NCI-H524 treated with DMSO at 0.1 percent for 48 hours (cell line): ENCODE measurements at places on chromosomes 7 and 10.

DNA sequence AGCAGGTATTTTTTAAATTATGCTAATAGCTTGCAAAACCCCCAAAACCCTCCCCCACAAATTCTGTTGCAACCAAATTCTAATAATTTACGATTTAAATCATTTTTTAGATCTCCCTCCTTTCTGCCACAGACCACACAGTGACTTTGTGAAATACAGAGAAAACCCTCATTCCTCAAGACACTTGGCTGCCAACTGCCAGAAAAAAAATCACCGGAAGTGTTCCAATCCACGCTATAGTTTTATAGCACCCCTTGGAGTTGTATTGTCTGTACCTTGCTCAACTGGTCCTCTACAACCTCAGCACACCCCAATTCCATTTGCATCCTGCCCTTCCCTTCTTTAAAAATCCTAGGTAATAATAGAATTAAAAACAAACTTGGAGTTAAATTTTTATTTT lies 560.1 kb downstream of the PARD3 start:
- DNase-seq, result no peak

DNA sequence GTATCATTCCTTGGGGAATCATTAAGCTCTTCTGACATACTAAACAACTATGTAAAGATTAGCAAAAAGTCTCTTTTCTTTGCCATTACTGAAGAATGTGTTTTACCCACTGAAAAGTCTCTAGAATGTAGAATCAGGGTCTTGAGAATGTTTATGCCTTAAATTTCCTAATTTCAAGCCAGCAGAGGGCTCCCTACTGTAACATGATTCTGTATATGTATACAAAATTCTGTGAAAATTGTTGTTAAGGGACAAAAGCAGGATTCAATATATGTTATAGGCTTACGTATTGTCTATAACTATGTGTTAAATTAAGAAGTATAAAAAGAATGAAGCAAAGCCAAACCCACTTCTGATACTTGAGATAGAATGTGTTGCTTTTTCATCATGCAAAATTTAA lies 296.9 kb upstream of the DGKB start:
- DNase-seq, result no peak

DNA sequence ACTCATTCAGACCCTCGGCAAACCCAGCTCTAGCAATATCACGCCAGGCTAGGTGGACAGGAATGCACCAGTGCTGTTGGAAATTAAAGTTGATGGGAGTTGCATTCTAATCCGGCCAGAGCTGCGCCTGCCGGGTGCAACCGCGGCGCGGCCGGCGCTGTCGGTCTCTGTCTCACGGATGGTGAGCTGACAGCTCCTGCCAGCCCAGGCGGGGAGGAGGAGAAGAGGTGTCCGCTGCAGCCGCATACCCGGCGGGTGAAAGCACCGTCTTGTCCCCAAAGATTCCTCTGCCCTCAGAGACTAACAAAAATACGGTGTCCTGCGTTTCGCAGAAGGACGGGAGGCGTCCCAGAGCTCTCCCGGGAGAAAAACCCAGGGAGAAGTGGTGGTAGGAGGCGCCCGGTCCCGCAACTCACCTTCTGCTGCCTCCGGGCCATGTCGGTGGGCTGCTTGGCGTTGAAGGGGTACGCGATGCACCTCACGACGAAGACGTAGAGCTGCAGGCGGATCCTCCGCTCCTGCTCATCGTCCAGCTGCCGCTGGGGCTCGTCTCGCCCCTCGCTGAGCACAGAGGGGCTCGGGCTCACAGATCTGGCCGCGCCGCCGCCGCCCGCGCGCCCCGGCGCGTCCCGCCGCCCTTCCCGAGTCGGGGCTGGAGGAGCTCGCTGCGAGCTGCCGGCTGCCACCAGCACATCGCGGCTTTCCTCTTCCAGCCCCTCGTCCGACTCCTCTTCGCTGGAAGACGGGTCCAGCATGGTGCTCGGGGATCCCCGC lies 490 bp downstream of the CADPS2 start:
- DNase-seq, result no peak

GRCh38 chr7:111711426-111712065 lies 149.3 kb upstream of the IMMP2L start:
- DNase-seq, result peak; percentile 76

DNA sequence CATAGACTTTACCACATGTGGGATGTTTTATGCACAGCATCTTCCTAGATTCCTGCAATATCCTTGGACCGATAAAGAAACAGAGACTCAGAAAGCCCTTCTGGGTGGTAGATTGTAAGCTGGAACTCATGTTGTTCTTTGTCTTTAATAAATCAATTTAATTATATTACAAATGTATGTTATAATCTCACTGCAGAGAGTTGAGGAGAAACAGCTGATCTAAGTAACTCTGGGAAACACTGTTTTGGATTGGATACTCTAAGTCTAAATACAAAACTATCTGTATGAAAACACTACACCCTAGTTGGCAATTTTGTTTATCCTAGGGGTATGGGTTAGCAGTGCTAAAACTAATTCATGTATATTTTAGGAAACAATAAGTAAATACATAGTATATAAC lies 1015.2 kb downstream of the XPNPEP1 start:
- no peak for DNase-seq

GRCh38 chr7:155187061-155187785 lies 110.5 kb upstream of the INSIG1 start:
- DNase-seq, result no peak

DNA sequence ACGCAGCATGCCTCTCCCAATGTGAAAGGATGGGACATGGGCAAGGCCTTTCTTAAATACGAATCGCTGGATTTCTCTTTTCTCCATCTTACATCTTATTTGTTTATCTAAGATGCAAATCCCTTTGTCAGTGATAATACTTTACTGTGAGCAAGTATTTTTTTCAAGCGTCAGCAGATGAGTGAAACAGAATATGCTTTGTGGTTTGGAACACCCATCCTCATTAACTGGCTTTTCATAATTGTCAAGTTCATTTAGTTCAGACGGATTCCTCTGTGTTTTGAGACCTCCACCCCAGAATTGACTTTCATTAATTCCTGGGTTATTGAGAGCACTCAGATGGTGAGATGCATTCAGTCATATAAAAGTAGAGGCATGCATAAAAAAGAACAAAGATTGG lies 149.8 kb downstream of the NSUN6 start:
- no peak for DNase-seq

DNA sequence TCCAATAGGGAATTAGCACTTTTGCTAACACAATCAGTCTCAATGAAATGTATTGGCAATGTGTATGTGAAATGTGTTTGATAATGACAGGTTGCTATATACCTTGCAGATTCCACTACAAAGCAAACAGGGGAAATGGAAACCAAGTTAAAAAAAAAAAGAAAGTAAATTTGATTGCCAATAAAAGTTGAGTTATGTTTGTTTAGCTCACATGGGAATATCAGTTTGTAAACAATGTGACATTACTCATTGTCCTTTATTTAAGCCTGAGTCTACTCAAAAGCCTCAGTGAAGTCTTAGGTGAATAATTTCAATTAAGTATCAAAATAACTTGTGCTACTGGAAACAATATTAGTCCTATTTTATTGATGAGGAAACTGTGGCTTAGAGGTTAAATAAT lies 285.2 kb downstream of the CACNA2D1 start:
- DNase-seq, result no peak

GRCh38 chr10:96673318-96674099 lies 46.8 kb downstream of the PIK3AP1 start:
- no peak for DNase-seq

- DNase-seq, result peak; percentile 35
Observed at GRCh38 chr7:7681191-7681935, 37.0 kb downstream of the RPA3 start.

GRCh38 chr10:108204528-108205305 lies 1040.2 kb upstream of the SORCS1 start:
- no peak for DNase-seq

GRCh38 chr7:4613846-4614548 lies 68.1 kb upstream of the FOXK1 start:
- DNase-seq, result no peak

DNA sequence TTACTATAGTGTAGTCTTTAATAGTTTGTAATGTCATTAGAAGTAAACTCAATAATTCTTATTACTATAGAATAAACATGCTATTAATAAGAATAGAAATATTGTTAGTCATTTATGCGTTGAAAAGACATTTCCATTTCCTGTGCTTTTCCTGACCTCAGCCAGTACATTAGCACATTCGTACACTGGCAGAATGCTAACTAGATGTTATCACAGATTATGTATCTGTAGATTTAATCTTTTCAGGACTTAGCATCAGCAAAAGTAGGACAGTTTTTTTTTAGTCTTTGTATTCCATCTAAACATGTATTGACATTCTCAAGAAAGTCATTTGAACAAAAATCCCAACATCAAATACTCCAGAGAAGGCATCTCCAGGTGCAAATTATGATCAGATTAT lies 158.5 kb downstream of the EXOC4 start:
- no peak for DNase-seq

DNA sequence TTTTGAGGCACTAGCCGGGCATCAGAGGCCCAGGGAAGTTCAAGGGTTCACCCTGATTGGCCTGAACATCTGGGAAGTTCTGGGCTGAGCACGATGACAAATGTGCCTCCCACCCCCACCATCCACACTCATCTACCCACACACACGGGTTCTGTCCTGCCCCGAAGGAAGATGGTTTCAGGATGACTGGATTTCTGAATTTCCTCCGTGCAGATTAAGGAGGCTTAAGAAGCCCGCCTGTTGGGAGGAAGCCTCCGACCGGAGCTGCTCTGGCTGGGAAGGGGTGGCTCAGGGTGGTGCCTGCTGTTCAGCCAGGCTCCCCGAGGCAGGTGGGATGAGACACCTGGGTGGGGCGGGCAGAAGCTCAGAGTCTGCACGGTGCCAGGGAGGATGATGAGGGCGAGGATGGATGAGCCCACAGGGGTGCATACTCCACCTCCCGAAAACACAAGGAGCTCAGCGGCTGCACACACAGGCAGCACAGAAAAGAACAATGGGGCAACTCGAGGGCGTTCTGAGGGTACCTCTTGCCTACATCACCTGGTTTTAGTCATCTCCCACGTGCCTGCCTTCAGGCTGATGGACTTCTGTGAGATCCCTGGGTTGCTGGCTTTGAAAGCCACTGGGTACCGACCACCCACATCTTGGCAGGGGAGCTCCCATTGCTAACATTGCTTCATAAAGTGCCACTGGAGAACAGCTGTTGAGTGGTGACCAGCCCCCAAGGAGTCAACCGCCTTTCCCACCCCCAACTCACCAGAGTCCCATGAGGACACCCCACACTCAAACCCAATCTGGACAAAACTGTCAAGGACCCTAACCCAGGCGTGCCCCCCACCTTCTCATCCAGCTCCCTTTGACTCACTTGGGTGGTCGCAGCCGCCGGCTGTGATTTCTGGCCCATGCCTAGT lies 41.2 kb downstream of the CALML3 start:
- DNase-seq, result no peak

- DNase-seq, result no peak
Observed at GRCh38 chr10:63579371-63580014, 58.3 kb downstream of the REEP3 start.

DNA sequence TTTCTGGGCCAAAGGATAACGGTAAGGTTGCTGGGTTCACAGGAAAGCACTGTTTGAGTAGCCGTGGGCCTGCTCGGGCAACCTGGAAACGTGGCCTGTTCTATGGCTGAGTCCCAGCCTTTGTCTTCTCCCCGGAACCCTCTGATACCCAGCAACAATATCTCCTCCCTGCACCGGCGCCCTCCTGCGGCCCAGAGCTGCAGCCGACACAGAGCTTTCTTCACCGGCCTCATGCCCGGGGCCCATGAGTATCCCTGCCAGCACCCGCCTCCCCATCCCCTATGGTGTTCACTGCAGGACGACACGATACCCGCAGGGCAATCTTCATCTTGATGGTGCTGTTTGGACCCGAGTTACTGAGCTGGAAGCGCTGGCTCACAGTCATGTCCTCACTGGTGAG lies 38.6 kb upstream of the NCAPG2 start:
- DNase-seq, result no peak

GRCh38 chr10:59079386-59080226 lies 96.8 kb upstream of the PHYHIPL start:
- DNase-seq, result no peak

DNA sequence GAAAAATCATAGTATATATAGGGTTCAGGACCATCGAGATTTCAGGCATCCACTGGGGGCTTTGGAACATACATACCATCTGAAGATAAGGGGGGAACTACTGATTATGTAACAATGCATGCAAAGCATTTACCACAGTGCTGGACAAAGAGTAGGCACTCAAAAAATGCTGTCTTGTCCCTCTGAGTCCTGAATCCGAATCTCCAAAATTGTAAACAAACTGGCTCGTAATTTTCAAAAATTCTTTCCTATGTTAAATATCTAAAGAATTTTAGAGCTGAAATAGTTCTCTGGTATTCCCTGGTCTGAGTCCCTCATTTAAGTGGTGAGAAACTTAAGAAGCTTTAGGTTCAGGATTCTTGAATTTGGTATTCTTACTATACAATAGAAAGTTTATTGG lies 167.8 kb upstream of the ASAH2 start:
- DNase-seq, result no peak

GRCh38 chr7:23356726-23357125 lies 57.6 kb downstream of the MALSU1 start:
- no peak for DNase-seq

- no peak for DNase-seq
Observed at GRCh38 chr10:88474884-88475844, 108.0 kb downstream of the RNLS start.

DNA sequence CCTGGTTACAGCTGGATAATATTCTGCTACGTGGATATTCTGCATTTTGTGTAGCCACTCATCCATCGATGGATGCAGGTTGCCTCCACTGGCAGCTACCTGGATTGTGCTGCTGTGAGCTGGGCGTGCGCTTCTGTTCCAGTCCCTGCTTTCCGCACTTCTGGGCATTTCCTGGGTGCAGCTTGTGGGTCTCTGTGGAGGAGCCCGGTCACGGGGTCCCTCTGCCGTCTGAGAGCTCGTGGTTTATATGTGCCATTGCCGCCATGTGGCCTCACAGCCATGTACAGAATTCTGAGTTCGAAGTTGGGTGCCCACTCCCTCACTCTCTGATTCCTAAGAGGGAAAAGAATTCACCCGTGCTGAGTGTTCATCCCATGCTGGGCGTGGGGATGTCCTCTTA lies 38.3 kb downstream of the JAKMIP3 start:
- DNase-seq, result no peak

DNA sequence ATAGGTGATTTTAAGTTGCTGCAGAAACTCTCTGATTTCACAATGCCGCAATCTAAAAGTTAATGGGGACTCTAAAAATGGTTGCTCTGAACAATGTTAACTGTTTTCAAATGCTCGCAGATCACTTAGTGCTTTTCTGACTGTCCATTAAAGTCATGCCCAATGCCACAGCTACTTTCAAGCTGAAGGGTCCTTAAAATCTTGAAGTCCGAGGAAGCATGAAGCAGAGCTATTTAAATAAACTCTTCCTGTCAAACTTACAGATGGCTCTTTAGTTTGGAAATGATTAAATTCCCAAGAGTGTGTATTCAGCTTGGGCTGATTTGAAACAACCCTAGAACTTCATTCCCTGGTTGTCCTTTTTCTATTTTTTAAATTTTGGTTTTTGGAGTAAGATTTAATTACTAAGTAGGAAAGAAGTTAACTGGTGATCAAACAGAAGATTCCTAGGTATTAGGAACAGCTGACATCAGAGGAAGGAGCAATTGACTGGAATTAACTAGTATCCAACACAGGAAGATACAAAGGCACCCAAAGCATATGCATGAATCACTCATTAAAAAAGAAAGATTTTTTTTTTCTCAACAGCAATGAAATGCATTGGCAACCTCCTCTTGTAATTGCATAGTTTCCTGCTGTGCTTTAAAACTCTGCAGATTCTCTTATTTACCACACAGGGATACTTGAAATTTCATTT lies 105.1 kb downstream of the NRP1 start:
- DNase-seq, result no peak
